Prostate gland (tissue), 2 donors: ENCODE measurements at places on chromosomes 3 and 15. TPM values are rescaled to one million over a fixed set of nuclear protein-coding genes. Genes with fewer than 3 reads are reported as not detected.

Gene IQCF5
- total RNA-seq: 2.0 TPM

Gene TEX55
- not detected for total RNA-seq

Gene NUP210
- 10.6 TPM for total RNA-seq

Gene DUOXA2
- total RNA-seq: not detected

Gene LRRIQ4
- 0.74 TPM for total RNA-seq

Gene MAP6D1
- total RNA-seq: 22.3 TPM

Gene MUC13
- total RNA-seq: 1.5 TPM

GRCh38 chr3:110436209-110436608, 635.4 kb upstream of the NECTIN3 start:
- DNase-seq: no peak

DNA sequence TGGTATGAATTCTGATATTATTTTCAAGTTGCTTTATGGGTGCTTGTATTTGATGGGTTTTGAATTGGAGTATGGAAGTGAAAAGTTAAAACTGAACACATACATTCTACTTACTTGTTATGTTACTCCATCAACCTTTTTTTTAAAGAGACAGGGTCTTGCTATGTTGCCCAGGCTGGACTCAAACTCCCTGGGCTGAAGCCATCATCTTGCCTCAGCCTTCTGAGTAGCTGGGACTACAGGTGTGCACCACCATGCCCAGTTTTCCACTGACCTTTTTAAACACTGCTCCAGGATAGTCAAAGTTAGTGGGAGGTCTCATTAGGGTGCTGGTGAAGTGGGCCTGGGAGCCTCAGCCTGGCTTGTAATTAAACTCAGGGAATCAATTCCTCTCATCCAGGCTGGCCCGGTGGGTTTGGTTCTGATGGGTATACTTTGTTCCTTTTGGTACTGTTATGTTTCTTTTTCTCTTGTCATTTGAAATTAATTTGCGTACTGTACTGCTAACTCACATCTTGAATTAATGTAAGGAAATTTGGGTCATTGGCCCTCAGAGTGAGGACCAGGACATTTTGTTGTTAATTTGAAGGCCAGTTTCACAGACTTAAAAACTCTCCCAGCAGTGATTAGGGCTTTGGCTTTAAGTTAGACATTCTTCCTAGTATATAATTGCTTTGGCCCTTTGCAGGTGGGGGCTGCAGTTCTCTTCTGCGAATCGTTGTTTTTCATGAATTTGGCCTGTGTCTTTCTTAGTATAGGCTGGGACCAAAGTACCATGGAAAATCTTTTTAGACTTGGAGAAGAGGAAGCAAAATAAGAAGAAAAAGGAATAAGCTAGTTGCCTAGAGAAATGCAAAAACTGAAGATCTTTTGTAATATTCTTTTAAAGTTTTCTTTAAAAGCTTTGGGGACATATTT, 66.9 kb downstream of the FNDC3B start:
- no peak for DNase-seq

DNA sequence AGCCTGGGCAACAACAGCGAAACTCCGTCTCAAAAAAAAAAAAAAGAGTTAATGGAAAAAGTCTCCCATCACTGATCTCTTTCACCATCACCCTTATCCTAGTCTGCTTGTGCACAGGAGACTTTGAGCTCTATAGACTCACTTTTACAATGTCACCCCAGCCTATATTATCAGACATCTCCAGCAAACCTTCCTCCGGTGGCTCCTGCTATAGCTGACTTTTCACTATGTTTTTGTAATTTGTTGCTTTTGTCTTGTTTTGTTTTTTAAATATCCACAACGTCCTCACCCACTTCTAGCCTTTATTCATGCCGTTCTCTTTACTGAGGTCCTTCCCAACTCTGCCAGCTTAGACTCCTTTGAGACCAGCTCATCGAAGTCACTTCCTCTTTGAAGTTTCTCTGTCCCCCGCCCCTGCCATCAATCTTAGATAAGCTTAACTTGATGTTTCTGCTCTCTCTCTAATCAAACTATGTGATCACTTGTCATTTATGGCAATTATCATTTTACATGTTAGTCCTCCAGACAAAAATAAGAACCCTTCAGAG, 82.7 kb upstream of the CHD2 start:
- DNase-seq: no peak

DNA sequence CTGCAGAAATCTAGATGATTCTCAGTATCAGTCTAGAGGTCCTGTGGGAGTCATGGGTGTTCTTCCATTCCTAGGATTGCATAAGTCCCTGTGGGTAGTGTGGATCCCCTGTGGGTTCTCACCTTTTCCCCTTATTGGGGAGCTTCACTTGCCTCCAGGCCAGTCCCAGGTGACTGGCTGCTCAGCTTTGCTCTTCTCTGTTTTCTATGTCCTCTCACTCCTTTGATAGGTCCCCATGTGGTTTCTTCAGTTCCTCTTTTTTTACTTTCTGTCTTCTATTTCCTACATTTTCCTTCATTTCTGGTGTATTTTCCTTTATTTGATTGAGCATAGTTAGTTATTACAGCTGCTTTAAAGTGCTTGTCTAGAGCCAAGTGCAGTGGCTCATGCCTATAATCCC, 10.9 kb downstream of the TEX55 start:
- DNase-seq: no peak

DNA sequence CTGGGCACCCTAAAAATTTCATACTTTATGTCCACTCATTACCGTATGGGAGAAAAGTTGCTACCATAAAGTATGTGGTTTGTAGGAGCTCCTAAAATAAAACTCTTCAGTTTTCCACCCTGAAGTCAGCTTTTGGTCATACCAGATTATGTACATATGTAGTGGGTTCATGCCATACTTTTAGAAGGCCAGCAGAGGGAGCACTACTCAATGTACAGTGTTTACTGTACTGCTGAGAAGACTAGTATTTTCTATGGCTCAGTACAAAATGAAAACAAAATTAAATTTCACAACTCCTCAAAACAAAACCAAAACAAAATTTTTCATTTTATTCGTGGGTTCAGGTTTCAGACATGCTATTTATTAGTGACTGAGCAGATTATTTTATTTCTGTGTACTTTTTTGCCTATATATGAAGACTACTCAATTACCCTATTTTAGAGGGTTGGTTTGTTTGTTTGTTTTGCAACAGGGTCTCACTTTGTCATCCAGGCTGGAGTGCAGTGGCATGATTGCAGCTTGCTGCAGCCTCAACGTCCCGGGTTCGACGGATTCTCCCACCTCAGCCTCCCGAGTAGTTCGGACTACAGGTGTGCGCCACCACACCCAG, 24.3 kb downstream of the NXPE3 start:
- peak; percentile 72 for DNase-seq

GRCh38 chr3:169914321-169914720, 2.9 kb downstream of the SAMD7 start:
- no peak for DNase-seq

DNA sequence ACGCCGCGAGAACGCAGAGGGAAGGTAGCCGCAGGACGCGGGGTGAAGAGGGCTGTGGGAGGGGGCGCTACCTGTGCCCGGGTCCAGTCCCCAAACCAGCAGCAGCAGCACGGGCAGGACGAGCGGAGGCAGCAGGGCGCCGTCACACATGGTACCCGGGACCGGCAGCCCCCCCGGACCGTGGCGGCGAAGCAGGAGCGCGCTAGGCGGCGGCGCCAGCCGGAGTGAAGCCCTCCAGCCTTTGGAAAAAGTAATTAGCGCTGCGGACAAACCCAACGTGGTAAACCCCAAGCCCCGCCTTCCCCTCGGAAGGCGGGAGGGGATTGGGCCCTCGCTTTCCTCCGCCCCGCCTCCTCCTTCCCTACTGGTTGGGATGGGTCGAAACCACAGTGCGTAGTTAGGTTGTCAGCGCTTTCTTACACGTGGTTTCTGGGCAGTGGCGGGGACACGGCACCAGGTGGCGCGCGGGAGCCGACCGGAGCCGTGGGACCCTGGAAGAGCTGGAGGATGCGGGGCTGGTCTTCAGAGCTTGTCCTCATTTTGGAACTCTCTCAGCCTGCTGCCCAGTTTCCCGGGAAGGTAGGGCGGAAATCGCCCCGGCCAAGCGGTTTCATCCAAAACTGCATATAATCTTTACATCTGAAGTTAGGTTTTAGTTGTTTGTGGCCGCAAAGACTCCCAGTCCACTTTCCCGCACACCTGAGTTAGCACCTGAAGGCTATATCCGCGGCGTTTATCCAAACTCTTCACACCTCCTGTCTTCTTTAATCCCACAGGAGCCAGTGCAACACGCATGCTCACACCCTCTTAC, at the start of gene ADAMTS17:
TSS of gene ADAMTS17 (minus strand) at position 226 of the 811 bp plus-strand sequence. CDS start at position 150, 76 bp downstream.
- peak; percentile 97 for DNase-seq

DNA sequence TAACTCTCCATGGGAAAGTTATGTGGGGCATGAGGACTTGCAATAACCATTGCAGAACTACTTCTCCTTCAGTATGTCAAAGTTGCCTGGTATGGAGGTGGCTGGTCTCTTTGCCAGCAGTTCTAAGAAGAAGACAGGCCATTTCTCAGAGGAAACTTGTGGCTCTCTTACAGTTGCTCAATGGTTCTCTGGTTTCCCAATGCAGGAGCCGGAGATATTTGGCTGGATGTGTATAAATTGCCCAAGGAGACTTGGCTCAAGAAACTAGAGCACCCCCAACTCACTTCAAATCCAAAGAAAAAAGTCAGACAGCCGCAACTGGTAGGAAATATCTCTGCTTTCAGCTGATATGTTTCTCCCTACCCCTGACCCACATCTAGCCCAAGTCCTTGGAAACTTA, 24.2 kb downstream of the WDR93 start:
- DNase-seq: no peak

GRCh38 chr3:34034840-34035239, 236.4 kb downstream of the PDCD6IP start:
- no peak for DNase-seq

DNA sequence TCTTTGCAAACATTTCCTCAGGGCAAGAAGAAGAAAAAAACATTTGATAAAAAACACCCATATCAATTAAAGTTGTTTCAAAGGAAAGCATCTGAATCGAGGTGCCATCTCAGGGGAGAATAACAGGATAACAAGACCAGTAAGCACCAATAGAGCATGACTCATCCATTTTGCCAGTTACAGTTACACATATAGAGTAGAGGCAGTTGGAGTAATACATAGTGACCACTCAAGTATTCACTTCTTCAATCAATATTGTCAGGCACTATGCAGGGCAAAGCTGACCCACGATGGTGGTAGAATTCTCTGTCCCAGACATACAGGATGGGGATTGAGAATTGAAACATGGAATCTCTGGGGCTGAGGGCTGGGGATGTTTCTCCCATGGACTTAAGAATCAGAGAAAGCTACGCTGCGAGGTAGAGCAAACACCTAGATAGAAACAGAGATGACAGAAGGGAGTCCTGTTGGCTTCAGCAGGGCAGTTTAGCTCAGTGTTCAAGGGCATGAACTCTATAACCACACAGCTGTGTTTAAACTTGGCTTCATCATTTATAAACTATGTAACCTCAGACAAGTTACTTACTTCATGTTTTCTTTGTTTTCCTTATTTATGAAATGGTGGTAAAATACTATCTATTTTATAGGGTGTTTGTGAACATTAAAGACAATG, 186.4 kb upstream of the NANOGP8 start:
- DNase-seq: no peak

DNA sequence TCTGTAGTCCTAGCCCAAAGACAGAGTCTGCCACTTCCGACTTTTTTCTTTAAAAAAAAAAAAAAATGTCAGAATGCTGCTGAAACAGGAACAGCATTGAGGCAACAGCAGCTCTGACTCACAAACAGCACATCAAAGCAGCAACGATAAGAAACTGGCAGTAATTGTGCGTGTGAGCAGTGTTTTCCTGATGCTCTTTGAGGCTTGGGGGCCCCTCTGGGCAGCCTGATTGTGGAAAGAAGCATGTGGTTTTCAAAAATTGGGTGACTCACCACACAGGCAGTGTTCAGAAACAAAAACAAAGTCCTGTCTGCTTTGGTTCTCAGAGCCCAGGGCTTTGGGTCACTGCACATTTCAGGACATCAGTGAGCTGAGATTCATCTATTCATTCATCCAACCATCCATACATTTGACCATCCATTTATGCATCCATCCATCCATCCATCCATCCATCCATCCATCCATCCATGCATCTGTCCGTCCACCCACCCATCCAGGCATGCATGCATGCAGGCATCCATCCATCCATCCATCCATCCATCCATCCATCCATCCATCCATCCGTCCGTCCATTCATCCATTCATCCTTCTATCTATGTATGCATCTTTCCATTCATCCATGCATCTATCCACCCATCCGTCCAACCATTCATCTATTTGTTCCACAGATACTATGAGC, 308.4 kb downstream of the RPLP1 start:
- no peak for DNase-seq

DNA sequence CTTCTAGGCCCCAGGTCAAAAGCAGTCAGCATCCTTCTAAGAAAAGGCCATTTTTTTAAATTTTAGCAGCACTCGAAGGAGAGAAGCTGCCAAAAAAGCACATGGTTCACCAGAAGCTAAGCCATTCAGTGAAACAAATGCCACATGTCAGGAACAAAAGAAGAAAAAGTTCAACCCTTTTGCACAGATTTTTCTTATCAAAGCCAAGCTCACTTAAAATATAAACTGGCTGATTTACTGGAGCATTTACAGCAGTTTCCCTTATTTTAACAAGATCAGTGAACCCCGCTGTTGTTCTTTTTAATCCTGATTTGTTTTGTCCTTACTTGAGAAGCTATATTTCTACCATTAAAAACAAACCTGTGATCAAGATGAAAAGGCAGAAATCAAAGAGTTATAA, 46.5 kb upstream of the SYNPR start:
- DNase-seq: no peak

DNA sequence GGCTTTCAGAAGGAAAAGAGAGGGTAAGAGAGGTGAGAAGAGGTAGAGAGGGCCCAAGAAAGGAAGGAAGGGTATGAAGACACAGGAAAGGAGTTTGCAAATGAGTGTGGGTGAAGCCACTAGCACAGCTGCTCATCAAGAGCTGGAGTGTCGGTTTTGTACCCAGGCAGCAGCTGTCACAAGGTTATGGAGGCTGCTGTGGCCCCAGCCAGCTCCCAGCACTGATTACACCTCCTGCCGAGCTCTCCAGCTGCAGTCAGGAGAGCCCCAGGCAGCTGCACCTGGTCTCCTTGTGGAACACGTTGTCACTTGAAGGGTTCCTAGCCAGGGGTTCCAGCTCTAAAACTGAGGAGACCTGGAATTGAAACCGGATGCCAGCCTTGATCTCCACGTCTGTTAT, 60.4 kb upstream of the CHD2 start:
- DNase-seq: no peak

GRCh38 chr3:168095611-168096209, at the start of gene GOLIM4:
Gene GOLIM4, minus strand, starts transcription at chr3:168095924. Its CDS starts 639 bp downstream, at chr3:168095285.
- DNase-seq: peak; percentile 94
